ENCODE measurements at places on chromosomes 12 and 14.

- no peak for DNase-seq
Observed at GRCh38 chr12:48015954-48016353, 11.7 kb upstream of the COL2A1 start.

- no peak for DNase-seq
Observed at GRCh38 chr14:56131865-56132833, 13.9 kb downstream of the PELI2 start.

DNA sequence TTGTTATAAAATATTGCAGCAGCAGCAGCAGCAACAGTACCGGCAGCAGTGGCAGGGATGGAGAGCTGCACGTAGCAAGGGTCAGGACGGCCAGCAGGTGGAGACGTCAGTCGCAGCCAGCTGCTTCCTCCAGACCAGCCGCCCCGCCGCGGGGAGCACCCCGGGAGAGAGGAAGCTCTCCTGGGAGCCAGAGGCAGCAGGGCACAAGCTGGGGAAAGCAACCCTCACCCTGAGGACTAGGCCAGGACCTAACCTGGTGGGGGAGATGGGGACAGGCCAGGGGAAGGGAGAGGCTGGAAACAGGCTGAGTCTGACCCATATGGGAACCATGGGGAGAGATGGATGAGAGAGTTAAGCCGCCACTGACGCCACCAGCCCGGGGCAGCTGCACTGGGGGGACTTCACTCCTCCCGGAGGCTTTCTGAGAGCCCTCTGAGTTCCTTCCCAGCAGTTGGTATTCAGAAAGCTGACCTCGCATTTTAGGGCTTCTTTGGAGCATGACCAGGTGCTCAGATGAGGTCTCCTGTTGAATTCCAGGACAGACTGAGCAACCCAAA, 56.3 kb downstream of the SPTB start:
- peak; percentile 71 for DNase-seq

DNA sequence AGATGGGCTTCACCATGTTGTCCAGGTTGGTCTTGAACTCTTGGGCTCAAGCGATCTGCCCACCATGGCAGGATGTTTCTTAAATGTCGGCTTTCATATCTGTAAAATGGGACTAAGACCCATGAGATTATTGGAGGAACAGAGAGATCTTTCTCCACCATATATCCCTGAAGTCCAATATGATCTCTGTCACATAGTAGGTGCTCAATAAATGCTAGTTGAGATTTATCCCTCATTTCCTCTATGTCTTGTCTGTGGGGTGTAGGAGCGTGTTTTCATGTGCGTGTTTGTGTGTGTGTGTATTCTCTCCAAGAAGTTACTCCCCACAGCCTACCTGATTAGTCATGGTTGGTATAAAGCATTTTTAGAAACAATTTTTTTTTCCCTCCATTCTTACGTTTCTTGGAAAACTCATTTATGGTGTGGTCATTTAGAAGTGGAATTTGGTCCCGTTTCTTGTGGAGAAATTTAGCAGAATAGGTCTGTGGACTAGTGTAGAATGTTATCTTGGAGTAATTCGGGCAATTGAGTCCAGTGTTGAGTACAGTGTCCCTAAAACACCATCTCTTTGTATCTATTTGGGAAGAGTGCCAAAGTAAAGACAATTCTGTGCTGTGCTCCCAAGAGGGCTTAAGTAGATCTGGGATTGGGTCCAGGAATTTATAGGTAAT, 4.3 kb downstream of the STRAP start:
- no peak for DNase-seq

GRCh38 chr14:78946949-78947348, 776.8 kb downstream of the NRXN3 start:
- DNase-seq: no peak

Measured in inflammatory macrophage treated with lipopolysaccharide for 4 hours (primary cell).